Amygdala (tissue), 56 donors: ENCODE measurements at places on chromosomes 12 and 14.

DNA sequence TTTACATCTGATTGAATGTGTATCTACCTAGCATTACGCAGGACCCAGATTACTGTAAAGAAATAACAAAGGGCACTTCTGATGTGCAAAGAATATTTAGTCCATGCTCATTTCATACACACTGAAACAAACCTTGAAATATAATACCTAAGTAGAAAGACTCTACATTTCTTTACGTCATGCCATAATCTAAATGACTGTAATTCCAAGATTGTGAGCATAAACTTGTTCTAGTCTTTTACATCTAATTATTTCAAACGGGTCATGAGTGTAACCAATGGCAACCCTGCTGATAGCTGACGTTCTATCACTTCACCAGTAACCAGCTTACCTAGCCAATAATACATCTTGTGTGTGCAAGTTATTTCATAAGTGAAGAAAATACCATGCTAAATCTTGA lies 433.8 kb downstream of the PRKD1 start:
- no peak for DNase-seq

- DNase-seq: no peak
Observed at GRCh38 chr12:2251526-2252209, 198.9 kb downstream of the CACNA1C start.

GRCh38 chr12:131096681-131097181 lies 143.0 kb downstream of the ADGRD1 start:
- no peak for DNase-seq

DNA sequence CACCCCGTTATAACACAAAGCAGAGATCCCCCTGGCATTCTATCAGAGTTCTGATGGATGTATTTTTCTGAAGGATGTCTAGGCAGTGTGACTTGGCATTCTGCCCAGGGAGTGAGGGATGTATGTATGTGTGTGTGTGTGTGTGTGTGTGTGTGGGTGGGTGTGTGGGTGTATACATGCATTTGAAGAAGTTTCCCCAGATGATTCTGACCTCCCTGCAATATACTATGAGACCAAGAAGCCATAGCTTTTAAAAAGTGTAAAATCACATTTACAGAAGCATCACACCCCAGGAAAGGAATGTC lies 59.7 kb upstream of the NAP1L1 start:
- no peak for DNase-seq

GRCh38 chr12:47889040-47889439 lies 15.8 kb downstream of the VDR start:
- no peak for DNase-seq

GRCh38 chr14:91256661-91257060 lies 12.2 kb upstream of the GPR68 start:
- no peak for DNase-seq

- DNase-seq: no peak
Observed at GRCh38 chr12:48927261-48927660, 2.0 kb upstream of the FKBP11 start.

DNA sequence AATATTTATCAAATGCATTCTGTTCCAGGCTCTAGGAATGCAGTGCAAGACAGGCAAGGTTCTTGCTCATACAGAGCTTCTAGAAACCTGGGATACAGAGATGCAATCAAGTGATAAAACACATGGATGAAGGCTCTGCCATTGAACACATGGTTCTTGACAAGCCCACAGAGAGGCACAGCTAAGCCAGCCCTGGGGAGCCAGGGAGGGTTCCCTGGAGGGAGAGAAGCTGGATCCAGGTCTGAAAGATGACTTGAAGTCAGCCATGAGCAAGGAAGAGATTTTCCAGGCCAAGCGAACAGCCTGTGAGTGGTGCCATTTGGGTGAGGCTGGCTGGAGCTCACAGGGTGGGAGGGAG lies 66.2 kb downstream of the IRF2BPL start:
- no peak for DNase-seq

GRCh38 chr12:51970904-51971646 lies 19.6 kb downstream of the ACVR1B start:
- no peak for DNase-seq

GRCh38 chr14:47675466-47676314 lies at the start of gene MDGA2:
MDGA2 (minus strand) TSS chr14:47675605.
- DNase-seq: no peak

- peak; percentile 11 for DNase-seq
Observed at GRCh38 chr12:62192180-62192902, 67.9 kb upstream of the USP15 start.

- no peak for DNase-seq
Observed at GRCh38 chr14:34718750-34719304, 4.4 kb upstream of the CFL2 start.

DNA sequence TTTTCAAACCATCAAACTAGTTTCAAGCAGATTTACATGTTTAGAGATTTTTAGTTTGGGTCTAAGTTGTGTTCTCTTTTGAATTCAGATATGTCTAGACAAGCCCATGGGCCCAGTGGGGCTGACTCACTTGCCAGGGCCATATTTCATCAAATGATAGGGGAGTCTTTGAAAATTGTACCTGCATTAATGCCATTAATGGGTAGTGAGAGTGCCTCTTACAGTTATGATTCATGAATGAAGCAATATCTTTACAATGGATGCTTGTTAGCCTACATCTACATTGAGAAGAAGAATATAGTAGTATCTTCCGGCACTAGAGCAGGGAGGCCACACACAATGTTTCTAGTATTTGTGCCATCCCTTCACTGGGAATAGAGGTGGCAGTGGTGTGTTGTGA lies 174.2 kb upstream of the E2F7 start:
- no peak for DNase-seq

GRCh38 chr14:80637756-80638619 lies 303.6 kb downstream of the CEP128 start:
- no peak for DNase-seq

DNA sequence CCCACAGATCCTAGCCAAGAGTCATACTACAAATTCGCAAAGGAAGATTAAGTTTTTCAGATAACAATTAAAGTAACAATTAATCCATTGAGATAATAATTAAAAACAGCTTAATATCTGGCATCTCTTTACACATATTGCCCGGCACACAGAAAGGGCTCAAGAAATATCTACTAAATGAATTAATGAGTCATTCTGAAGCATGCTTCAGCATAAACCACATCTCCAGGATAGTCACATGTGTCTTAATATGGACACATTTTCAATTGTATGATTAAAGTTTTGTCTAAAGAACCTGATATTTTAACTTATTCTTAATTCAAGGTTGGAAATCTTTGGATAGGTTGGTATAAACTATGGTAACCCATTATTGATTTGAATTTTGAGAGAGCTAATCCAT lies 9.6 kb downstream of the ITPR2 start:
- DNase-seq: no peak

DNA sequence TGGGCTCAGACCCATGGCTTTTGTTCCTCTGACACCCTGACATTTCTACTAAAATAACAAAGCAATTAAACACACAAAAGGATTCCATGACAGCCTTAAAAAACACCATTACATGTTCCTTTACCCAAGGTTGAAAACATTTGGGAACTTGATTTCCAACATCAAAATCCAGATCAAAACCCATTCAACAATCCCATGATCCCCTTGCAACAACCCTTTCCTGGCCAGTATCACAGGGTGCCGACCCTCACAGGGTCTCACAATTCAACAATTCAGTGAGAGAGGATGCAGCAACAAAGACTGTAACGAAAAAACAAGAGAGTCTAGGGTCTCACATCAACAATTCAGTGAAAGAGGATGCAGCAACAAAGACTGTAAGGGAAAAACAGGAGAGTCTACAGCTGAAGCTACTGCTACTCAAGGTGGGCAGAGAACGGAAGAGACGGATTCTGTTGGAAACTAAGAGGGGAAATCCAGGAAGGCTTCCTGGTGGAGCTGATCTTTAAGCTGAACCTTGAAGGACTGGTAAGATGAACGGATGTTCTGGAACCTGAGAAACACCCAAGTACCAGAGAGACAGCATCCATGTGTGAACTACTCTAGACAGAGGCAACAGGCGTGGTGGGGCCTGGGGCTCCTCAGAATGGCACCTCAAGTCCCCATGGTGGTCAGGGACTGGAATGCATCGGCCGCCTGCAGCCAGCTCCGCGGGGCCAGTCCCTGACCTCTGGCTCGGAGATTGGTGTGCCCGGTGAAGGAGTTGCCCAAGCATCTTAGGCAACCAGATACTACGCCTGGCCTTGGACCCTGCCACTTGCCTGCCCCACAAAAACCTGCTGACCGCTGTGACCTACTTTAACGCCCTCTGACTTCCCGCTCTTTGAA lies 22.7 kb upstream of the ZFP36L1 start:
- no peak for DNase-seq

DNA sequence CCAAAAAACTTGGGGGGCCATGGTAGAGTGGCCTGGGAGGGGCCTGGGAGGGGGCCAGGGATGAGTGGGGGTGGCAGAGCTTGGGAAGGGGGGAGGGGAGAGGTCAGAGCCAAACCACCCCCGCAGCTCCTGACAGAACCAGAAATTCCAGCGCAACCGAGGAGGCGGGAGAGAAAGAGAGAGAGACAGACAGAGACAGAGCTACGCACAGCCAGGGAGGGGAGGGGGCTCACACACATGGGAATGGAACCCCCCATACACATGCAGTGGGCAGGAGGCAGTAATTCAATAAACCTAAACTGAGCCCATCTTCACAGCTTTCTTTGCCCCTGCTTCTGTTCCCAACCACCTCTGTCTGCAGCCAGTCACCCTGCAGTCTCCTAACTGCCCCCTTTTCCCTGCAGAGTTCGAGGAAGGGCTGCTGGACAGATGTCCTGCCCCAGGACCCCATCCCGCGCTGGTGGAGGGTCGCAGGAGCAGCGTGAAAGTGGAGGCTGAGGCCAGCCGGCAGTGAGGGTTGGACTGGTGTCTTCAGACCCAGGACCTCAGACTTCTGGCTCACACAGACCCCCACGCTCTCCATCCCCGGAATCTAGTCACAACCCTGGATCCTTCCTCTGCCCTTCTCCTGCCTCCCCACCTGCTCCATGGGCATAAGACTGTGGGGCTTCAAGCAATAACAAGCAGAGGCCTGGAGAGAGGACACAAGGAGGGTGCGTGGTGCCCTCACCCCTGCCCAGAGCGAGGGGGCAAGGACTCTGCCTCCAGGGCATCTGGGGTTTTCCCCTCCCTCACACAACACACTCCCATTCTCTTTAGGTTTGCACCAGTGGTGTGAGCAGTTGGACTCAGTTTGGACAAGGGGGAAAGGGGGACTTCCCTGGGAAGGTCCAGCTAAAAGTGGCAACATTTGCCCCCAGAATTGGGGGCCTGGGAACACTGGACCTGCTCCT lies 5.6 kb downstream of the NAB2 start:
- no peak for DNase-seq

DNA sequence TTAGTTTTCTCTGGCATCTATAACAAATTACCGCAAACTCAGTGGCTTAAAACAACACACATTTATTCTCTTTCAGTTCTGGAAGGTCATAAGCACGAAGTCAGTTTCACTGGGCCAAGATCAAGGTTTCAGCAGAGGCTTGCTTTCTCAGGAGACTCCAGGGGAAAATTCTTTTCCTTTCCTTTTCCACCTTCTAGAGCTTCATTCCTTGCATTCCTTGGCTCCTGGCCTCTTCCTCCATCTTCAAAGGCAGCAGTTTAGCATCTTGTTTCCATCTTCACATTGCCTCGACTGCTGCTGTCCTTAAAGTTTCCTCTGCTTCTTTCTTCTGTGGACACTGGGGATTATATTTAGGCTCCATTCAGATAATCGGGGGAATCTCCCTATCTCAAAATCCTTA lies 106.1 kb downstream of the PDE3A start:
- no peak for DNase-seq

DNA sequence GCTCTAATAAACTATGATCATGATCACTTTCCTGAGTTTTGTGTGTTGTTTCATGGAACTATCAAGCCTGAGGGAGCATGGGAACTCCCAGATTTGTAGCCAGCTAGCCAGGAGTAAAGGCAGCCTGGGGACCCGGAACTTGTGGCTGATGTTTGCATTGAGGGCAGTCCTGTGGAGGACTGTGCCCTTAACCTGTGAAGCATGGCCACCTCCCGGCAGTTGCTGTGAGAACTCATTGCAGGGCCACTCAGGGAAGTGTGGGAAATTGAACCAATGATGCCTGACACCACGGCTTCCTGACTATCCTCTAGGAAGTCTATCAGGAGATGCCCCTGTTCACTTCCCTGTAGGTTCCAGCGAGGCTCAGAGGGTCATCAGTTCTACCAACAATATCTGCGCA lies 250.6 kb downstream of the DAD1 start:
- no peak for DNase-seq

DNA sequence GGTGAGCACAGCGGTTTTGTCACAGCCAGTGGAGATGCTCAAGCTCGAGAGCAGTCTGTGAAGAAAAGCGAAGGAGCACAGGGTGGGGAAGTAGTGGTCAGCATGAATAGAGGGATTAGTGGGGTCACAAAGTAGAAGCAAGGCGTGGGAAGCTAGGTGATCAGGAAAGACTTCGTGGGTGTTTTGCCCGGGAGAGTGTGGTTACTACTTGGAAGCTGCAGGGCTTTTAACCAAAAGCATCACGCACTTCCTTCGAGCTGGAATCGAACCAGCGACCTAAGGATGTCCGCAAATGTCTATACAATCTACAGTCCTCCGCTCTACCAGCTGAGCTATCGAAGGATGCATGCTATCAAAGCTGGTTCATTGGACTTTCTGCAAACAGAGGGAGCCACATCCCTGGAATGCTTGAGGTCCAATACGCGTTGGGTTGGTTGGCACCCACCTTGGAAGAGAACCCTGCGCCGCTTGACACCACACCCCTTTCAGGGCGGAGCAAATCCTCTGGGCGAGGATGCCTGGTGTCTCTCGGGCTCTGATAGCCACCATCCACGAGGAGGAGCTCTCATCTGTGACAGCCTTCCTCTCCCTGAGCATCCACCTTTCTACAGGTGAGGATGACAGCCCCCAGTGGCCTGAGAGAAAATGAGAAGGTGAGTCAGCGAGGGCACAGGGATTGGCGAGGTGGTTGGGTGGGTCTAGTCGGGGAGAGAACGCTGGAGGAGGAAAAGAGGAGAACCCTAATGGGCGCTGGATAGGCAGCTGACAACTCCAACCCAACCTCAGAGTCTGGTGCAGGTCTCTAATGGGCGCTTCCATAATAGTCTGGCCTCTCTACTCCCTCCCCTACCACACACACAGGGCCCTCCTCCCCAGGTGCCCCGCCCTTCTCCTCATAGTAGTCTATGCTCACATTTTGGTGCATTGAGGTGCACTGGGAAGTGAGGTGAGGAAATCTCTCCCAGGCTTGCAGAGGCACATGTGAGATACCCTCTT lies 16.0 kb upstream of the OR6S1 start:
- no peak for DNase-seq

GRCh38 chr12:14256555-14257169 lies 108.8 kb upstream of the ATF7IP start:
- DNase-seq: no peak

DNA sequence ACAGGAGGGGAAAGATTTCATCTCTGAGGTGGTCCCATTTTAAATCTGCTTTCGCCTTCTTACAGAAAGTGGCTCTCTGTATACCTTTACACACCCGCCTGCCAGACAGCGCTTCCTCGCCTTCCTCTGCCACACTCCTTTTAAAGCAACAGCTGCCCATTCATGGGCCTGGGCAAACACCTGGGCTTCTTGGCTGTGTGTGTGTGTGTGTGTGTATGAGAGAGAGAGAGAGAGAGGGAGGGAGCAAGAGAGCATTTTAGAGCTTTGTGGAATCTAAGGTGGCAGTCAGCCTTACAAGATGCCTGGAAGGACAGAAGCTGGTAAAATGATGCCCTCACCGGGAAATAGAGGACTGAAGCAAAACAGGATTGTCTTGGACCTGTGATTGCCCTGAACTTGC lies 20.0 kb downstream of the PTHLH start:
- no peak for DNase-seq

- DNase-seq: no peak
Observed at GRCh38 chr12:91877022-91877421, 268.6 kb downstream of the BTG1 start.
